ENCODE measurements at places on chromosomes 13 and 19.
A peak's percentile ranks its signal among the peaks of the same experiment; 100 is the strongest.

DNA sequence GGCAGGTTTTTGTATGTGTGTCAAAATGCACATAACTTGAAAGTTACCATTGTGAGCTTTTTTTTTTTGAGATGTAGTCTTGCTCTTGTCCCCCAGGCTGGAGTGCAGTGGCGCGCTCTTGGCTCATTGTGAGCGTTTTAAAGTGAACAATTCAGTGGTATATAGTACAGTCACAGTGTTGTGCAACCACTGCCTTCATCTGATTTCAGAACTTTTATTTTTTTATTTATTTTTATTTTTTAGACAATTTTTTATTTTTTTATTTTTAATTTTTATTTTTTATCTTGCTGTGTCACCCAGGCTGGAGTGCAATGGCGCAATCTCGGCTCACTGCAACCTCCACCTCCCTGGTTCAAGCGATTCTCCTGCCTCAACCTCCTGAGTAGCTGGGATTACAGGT, 15.0 kb downstream of the SLC25A42 start:
- no peak for DNase-seq

DNA sequence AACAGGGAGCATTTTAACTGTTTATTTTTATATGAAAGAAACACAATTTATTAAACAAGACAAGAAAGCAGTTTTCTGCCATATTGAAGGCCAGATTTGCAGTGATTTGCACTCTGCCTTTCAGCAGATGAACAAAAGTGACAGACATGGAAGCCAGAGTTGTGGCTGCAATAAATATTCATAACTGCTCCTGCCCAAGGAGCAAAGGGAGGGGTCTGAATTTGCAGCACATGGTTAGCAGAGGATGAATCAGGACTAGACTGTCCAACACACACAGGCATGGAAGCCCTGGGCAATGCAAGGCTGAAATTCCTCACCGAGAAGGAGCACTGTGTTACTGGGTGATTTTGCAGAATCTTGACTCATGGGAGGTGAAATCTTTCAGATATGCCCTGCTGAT, 418.2 kb downstream of the DCT start:
- no peak for DNase-seq

DNA sequence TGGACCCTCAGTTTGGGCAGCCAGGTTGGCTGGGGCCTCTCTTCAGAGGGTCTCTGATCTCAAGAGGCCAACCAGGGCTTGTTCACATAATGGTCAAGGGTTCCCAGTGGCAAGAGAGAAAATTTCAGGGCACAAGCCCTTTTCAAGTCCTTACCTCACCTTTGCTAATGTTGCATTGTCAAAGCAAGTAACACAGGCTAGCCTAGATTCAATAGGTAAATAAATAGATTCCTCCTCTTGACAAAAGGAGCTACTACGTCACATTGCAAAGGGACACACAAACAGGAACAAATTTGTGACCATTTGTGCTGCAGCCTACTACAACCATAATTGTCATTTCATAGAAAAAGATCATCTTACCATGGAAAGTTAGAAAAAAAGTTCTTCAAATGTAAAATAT, 33.9 kb upstream of the FRY start:
- DNase-seq = no peak

DNA sequence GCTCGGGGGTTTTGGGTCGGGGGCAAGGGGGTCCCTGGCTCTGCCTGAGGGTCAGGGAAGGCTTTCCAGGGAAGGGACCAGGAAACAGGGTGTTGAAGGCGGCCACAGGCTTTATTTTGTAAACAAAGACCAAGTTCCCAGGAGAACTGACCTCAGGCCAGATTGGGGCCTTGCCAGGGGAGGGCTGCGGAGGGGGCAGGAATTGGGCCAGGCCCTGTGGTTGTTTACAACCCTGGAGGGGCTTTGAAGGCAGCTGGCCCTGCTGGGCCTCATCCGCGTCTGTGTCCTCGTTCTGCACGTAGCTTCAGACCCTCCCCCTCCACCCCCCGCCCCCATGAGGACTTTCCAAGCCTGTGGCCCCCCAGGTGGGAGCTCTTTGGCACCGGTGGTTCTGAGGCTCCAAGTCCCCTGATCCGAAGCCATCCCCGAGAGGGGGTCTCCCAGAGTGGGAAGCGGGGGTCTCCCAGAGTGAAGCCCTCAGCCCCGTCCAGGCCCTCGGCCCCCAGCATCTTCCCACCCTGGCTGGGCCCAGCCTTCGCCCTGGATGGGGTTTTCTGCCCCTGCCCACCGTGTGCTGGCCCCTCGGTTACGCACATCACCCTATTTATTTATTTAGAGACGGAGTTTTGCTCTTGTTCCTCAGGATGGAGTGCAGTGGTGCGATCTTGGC, 13.5 kb upstream of the BSG start:
- DNase-seq = no peak

DNA sequence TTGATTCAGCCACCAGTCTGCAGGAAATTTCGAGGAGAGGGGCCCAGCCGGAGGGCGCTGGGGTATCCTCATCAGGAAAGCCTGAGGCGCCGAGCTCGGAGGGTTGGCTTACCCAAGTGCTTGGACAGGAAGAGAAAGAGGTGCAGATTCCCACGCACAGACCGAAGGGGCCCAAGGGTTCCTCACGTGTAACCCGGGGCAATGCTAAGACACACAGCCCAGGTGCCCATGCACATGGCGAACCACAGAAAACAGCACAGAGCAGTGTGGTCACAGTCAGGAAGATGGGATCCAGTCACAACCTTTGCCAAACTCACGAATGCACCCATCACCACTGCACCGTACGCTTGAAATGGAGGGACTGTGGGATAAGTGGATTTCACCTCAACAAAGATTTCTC, 30.9 kb downstream of the GRTP1 start:
- no peak for DNase-seq

GRCh38 chr13:58239774-58240268, 608.3 kb downstream of the PCDH17 start:
- DNase-seq = no peak

DNA sequence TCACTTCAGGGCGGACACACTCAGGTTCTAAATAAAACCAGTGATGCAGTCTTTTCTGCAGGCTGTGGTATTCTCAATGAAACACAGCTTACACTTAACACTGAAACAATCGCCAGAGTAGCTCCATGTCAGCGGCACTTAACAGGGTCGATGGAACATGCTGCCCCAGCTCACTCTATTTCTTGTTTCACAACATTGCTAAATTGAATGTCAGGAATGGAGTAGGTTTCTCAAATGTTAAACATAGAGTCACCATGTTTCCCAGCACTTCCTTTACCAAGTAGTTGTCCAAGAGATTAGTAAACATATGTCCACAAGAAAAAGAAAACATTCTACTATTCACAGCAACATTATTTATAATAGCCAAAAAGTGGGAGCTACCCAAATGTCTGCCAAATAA, 306.9 kb downstream of the SLITRK6 start:
- DNase-seq = no peak

- DNase-seq = no peak
Observed at GRCh38 chr13:72849571-72849970, 67.6 kb downstream of the PIBF1 start.

- no peak for DNase-seq
Observed at GRCh38 chr19:49579193-49579592, 1.2 kb downstream of the NOSIP start.

DNA sequence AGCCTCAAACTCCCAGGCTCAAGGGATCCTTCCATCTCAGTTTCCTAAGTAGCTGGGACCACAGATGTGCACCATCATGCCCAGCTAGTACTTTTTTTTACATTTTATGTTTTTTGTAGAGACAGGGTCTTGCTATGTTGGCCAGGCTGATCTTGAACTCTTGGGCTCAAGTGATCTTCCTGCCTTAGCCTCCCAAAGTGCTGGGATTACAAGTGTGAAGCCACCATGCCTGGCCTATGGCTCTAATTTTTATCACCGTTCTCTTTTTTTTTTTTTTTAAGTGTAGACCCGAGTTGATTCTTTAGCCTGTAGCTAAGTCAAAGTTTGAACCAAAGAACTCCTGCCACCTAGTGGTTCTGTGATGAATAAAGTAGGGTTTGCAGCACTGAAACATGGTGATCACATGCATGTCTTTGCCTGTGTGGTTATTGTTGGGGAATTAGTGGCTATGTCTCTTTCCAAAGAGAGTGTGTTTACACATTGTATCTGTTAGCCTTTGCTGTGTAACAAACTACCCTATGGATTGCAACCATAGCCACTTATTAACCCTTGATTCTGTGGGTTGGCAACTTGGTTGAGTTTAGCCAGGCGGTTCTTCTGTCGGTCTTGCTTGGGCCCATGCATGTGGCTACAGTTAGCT, 11.6 kb downstream of the NFILZ start:
- DNase-seq = peak; percentile 60
